ENCODE measurements at places on chromosomes 13 and 19.
A peak's percentile ranks its signal among the peaks of the same experiment; 100 is the strongest.

- no peak for DNase-seq
Measured at GRCh38 chr19:39413272-39413910, 922 bp downstream of the PLEKHG2 start.

DNA sequence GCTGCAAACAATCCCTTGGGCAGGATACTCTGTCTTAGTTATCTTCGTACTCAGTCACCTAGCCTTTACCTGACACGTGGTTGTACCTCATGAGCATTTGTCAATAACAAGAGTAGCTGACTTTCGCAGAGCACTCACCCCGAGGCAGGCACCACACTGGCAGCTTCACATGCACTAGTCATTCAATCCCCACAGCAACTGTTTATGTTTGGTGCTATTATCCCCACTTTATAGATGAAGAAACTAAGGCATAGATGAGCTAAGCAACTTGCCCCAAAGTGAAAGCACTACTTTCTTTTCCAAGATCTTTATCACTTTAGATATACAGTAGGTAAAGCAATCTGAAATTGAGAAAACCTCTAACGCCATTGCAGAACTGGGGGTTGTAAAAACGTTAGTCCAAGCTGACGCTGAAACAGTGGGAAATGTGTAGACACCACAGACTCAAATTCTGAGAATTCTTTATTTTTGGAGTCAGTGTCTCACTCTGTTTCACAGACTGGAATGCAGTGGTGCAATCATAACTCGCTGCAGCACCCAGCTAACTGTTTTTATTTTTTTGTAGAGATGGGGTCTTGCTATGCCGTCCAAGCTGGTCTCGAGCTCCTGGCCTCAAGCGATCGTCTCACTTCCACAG is 446.0 kb downstream of the FOXO1 start:
- no peak for DNase-seq

DNA sequence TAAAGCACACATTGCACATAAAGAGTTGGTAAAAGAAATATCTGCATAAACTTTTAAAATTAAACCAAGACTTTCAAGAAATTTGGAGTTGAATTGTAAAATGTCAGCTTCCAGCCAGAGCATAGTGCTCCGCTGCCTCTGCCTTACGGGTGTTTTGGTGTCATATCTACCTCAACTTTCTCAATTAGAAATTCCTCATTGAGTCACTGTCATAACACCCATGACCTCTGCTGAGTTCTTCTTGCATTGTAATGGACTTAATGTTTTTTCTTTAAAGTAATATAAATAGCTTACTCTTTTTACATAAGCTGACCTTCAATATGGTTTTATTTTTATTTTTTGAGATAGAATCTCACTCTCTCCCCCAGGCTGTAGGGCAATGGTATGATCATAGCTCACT is 551.0 kb upstream of the NBEA start:
- peak; percentile 22 for DNase-seq

DNA sequence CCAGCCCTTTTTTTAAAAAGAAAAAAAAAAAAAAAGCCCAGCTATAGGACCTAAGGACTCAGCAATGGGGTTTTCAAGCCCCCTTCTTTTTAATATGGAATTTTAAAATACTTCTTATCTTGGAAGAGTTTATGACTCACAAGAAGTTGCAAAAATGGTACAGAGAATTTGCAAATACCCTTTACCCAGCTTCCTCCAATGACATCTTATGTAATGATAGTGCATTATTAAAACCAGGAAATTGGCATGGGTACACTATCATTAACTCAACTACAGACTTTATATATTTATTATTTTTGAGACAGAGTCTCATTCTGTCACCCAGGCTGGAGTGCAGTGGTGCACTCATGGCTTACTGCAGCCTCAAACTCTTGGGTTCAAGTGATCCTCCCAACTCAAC is 16.1 kb downstream of the TMEM38A start:
- DNase-seq = no peak

- DNase-seq = no peak
Measured at GRCh38 chr13:24251525-24251924, 57.9 kb upstream of the C1QTNF9 start.

- DNase-seq = no peak
Measured at GRCh38 chr13:38303816-38304320, 45.8 kb upstream of the UFM1 start.

DNA sequence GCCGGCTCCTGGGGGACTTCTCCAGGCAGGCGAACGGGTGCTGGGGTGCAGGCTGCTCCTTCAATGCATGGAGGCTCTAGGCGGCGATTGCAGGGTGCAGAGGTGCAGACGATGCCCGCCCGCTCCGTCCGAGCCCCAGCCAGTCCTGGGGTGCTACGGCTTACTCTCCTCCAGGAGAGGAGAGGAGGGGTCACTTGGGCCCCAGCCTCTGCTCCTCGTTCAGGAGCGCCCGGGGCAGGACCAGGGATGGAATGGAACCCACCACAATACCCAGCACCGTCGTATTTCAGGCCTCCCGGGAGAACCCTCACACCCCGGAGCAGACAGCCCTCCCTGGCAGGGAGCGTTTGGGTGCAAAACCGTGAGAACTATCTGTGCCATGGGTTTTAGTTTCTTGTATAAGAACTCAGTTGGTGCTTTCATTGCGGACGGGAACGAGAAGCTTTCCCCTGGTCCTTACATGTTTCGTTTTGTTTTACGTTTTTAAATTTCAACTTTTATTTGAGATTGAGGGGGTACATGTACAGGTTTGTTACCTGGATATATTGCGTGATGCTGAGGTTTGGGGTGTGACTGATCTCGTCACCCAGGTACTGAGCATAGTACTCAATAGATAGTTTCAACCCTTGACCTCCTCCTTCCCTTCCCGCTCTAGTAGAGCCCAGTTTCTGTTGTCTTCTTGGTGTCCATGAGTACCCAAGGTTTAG is 46.8 kb downstream of the ARHGEF18 start:
- no peak for DNase-seq

DNA sequence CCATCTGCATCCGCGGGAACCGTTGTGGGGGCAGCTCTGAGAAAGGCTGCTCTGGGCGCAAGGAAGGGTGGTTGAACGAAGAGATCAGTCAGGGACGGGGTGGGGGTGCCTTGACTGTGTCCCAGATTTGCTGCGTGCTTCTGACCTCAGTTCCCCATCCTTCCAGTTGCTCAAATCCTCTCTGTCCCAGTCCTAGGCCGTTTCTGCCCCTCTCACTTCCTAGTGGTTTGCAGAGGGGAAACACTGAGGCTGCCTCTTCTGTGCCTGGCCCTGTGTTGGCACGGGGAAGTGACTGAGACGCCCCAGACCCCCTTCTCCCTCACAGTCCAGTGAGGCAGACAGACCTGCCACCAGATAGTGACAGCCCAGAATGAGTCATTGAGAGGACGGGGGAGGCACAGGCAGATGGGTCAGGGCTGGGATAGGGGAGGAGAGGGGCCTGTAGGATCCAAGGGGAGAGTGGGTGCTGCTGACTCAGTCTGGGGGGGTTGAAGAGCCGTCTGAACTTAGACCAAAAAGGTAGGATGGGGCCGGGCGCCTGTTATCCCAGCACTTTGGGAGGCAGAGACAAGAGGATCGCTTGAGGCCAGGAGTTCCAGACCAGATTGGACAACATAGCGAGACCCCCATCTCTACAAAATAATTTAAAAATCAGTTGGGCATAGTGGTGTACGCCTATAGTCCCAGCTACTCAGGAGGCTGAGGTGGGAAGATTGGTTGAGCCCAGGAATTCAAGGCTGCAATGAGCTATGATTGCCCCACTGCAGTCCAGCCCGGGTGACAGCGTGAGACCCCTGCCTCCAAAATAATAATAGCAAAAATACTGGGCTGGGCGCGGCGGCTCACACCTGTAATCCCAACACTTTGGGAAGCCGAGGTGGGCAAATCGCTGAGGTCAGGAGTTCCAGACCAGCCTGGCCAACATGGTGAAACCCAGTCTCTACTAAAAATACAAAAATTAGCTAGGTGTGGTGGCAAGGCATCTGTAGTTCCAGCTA is 26.5 kb downstream of the NUMBL start:
- no peak for DNase-seq

DNA sequence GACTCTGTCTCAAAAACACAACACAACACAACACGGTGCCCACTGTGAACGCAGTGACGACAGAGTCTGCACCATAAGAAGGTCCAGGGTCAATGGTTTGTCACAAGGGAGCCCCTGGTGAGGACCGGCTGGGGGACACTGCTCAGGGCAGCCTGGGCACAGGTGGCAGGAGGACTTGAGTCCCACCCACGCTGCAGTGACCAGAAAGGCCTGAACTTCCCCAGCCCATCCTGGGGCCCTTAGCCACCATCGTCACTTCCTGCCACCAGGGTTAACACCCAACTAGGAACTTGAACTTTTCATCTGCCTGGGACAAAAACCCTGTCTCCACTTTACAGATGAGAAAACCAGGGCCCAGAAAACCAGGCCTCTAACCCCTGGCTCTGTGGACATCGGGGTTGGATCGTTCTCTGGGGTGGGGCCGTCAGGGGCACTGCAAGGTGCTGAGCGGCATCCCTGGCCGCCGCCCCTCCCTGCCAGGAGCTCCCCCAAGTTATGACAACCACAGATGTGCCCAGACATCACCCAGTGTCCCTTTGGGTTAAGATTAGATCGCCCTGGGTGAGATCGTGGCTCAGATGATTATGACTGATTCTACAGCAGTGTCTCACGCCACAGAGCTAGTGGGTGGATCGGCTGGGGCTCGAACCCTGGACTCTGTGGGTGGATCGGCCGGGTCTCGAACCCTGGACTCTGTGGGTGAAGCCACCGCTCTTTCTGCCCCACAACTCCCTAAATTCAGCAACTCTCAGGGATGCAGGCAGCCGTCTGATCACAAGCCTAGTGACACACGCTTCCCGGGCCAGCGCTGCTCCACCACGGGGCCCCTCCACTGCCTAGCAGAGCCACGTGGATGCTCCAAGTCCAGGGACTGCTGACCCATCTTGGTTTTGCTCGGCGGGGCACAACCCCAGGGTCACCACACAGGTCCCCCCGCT is 14.0 kb downstream of the MOB3A start:
- DNase-seq = no peak

DNA sequence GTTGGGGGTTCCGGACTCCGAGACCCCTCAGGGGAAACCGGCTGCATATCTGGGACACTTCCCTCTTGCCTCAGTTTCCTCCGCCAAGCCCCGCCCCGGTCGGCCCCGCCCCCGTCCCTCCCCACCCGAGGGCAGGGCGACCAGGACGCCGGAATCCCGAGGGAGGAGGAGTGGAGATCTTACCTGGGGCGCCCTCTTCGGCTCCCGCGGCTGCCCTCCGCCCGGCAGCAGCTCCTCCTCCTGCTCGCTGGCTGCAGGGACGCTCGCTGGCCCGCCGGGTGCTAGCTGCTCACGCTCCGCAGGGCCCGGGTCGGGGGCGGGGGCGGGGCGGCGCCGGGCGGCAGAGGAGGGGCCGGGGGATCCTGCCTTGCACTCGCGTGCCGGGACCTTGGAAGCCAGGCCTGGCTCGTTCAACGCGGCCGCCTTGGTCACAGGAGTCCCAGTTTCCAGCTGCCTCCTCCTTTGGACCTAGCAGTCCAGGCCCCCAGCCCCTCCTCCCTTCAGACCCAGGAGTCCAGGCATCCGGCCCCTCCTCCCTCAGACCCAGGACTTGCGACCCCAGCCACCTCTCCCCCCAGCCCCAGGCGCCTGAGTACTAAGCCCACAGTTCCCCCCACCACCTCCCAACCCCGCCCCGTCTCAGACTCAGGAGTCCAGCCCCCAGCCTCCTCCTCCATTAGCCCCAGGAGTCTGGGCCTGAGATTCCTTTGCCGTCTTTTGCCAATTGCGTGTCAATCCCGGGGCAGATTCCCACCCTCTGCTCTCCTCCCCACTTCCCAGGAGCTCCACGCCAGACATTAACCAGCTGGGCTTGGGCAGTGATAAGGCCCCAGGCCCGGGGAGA is at the start of gene NTF4:
NTF4 (minus strand) TSS at position 51 of the 844 bp plus-strand sequence. CDS start 2,821 bp downstream, outside the sequence.
- DNase-seq = no peak

DNA sequence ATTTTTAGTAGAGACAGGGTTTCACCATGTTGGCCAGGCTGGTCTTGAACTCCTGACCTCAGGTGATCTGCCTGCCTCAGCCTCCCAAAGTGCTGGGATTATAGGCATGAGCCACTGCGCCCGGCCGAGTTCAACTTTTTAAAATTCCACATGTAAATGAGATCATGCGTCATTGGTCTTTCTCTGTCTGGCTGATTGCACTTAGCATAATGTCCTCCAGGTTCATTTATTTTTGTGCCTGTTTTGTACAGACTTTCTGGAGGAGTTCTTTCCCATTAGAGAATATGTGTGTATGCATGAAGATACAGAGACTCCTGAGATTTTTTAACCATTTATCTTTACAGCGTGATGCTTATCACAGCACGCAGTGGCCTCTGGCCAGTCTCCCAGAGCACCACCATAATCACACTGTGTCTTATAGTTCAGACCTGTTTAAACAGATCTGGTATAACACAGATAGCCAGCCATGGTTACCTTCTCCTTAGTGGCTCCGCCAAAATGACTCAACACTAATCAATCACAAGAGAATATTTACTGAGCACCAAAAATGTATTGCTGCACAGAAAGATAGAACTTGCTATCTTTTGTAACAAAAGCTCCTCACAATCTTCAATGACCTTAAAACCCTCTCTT is 11.4 kb upstream of the STARD13 start:
- no peak for DNase-seq

DNA sequence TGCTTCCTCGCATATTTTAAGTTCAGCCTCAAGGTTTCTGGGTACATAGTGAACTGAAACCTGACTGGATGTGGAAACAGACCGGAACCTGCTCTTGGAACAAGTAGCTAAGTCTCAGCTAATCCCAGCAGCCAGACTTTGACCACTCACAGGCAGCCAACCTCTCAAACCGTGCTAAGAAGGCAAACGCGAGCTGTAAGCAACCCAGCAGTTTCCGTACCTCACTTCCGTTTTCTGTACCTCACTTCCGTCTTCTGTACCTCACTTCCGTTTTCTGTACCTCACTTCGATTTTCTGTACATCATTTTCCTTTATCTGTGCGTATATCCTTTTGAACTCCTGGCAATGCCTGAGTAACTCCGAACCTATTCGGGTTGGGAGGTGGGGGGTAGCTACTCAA is 96.8 kb downstream of the SUCLA2 start:
- DNase-seq = no peak

DNA sequence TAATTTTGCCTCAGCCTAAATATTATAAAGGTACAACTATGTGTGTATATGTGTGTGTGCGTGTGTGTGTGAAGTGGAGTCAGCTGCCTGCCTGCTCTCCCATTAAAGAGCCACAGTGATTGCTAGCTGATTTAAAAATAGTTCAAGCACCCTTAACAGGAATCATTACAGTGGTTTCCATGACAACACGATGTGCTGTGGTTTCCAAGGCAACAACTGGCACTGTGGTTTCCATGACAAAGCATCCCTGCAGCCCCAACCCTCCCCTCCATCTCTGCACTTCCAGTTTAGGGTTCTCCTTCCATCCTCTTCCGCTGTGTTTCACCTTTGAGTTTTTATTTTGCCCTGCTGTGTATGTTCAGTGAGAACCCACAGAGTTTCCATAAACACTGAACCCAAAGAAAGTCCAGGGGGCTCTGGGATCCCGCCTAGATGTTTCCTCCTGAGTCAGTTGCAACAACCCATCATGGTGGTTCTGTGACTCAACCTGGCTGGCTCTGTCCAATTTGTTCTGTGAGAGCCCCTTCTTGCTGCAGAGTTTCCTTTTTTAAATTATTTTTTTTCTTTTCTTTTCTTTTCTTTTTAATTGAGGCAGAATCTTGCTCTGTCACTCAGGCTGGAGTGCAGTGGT is 7.1 kb upstream of the PNMA8A start:
- no peak for DNase-seq

Measured in HS-27A (cell line).